ENCODE measurements at places on chromosomes 12 and 14.

DNA sequence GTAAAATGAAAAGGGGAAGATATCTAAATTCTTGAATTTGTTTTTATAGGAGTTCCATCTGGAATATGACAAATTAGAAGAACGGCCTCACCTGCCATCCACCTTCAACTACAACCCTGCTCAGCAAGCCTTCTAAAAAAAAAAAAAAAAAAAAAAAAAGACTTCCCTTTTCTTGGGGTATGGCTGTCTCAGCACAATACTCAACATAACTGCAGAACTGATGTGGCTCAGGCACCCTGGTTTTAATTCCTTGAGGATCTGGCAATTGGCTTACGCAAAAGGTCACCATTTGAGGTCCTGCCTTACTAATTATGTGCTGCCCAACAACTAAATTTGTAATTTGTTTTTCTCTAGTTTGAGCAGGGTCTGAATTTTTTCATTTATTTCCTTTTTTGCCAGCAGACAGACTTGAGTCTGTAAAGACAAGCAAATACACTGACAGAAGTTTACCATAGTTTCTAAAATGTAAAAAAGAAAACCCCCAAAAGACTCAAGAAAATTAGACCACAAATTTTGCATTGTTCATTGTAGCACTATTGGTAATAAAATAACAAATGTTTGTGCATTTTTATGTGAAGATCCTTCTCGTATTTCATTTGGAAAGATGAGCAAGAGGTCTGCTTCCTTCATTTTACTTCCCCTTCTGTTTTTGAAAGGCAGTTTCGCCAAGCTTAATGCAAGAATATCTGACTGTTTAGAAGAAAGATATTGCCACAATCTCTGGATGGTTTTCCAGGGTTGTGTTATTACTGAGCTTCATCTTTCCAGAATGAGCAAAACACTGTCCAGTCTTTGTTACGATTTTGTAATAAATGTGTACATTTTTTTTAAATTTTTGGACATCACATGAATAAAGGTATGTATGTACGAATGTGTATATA, 12.1 kb upstream of the KCNMB4 start:
- no peak for DNase-seq

DNA sequence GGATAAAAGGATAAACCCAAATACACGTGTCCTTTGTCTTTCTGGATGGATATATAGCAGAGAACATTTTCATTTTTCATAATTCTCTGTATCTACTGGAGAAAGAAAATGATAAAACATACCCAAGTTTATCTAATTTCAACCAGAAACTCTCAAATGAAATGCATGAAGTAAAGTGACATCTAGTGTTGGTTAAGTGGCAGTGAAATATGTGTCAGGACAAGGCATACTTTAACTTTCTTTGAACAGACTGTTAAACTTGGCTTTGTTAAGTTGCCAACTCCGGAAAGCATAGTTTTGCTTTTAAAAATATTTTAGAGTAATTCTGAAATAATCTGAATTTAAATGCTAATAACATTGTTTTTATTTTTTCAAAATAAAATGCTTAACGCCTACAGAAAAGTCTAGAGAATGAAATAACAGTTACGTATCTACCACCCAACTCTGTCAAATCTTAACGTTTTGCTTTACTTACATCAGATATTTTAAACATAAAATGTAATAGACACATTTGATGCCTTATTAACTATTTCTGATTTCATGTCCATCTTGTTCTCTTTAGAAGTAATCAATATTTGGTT, 25.2 kb upstream of the NTN4 start:
- no peak for DNase-seq

DNA sequence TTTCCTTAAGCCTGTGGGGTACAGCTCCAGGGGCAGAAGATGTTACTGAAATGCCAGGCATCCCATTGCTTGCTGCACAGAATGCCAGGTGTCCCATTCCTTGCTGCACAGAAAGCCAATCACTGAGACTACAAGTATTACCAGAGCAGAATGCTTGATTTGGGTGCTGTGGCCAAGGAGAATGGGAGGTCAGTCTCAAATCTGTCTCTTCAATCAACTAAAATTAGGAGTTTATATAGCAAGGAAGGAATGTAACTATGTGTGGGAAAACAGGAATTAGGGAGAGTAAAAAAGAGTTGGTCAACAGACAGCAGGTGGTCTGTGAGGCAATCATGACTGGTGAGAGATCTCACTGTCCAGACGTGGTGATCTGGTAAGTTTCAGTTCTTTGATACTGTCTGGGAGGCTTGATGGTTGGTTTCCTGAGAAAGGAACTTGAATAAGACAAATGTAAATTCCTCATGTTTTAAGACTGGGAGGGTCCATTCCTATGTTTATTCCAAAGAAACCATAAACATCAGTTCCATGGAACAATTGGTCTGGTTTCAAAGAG, 31.2 kb upstream of the VASH1 start:
- no peak for DNase-seq

DNA sequence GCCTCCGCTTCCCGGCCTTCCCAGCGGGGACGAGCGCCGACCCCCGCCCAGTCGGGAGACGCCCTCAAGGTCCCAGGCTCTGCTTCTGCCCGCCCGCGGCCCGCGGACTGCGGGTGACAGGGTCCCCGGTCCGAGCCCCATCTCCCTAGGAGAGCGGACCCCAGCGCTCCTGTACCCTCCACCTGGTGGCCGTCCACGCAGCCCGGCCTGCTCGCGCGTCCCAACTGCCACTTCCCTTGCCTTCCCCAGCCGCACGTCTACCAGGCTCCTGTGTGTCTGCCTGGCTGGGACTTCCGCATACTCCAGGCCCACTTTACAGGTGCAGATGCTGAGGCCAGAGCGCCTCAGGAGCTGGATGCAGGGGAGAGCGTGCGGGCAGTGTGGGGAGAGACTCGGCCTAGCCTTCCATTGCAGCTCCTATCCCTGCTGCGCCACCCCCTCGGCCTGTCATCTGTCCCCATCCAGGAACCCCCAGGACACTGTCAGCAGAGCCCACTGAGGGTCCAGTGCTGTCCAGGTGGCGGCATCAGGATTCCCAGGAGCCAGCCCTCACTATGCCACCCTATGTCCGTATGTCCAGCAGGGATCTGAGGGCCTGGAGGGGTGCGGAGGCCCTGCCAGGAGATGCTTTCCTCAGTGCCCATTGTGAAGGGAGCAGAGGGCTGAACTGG, 8.0 kb upstream of the ANKRD9 start:
- DNase-seq = no peak

GRCh38 chr12:128587918-128588317, 235.8 kb downstream of the SLC15A4 start:
- no peak for DNase-seq

- DNase-seq = no peak
These were observed 880.1 kb upstream of the FBXO33 start for GRCh38 chr14:40312296-40312695.

DNA sequence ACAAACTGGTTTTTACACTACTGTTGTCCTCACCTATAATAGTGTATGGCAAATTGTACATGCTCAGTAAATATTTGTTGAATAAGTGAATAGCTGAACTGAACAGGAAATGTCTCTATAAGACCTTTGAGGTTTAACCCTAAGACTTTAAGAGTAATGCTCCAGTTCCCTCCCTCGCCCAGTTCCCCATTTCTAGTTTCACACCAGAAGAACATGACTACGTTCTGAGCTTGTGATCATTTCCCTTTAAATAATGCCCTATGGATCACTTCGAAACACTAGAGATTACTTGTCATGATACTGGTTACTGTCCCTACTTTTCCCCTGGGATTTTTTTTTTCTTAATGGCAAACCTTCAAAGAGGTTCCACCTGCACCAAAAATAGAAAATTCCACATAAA, 69.3 kb downstream of the PRKD1 start:
- no peak for DNase-seq

All from activated CD8-positive, alpha-beta T cell treated with anti-CD3 and anti-CD28 coated beads for 36 hours (primary cell).